Right ventricle myocardium superior (tissue), 1 donor: ENCODE measurements at places on chromosomes 11 and 22. TPM values are rescaled to one million over a fixed set of nuclear protein-coding genes. Genes with fewer than 3 reads are reported as not detected.

RNF215 gene
- 4.3 TPM for total RNA-seq

TEX12 gene
- not detected for total RNA-seq

DNA sequence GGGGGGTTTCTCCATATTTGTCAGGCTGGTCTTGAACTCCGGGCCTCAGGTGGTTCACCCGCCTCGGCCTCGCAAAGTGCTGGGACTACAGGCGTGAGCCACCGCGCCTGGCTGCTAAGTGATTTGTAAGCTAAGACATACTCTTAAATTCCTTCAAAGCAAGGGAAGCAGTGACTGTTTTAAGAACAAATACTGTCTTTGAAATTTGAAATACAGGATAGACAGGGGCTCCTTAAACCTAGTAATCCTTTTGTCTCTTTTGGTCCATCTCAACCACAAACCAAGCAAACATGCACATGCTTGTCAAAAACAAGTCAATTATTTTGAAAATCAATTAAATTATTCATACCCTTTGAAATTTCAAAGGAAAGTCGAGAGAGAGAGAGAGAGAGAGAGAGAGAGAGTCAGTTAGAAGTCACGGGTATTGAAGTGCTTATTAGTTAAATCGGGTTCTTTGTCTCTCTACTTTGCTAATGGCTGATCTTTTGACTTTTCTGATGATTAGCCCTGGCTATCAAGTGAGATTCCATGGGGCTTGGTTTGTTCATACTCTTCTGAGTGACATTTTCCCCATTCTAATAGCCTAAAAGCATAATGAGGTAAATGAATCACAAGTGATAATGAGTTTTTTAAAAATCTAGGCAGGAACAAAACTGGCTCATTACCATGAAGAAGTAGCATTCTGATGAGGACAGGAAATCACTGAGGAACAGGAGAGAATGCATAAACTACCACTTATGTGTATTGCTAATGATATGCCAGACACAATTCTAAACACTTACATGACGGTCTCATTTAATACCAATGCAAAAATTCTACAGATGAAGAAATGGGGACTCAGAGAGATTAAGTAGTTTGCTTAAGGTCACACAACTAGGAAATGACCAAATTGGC is 48.0 kb downstream of the MCHR1 start:
- DNase-seq: no peak

DGCR6 gene
- total RNA-seq: 13.8 TPM

DNA sequence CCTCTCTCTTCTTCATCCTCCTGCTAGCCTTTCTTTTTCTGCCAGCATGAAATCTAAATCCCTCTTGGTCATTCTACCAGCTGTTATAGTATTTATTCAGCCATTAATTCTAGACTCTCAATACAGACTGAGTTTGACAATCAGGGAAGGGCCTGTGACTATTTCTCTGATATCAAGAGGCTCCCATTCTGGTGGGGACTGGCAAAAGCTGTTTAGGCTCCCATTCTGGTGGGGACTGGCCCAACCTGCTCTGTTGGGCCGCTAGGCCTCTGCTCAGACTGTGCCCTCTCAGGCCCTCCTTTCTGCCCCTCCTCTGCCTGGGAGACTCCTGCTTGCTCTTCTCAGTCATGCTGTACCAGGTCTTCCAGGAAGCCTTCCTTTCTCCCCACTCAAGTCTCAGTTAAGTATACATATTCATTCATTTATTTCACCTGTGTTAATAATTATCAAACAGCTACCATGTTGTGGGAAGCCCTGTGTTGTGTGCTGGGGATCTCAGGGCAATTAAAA is 323.7 kb upstream of the NARS2 start:
- no peak for DNase-seq

DNA sequence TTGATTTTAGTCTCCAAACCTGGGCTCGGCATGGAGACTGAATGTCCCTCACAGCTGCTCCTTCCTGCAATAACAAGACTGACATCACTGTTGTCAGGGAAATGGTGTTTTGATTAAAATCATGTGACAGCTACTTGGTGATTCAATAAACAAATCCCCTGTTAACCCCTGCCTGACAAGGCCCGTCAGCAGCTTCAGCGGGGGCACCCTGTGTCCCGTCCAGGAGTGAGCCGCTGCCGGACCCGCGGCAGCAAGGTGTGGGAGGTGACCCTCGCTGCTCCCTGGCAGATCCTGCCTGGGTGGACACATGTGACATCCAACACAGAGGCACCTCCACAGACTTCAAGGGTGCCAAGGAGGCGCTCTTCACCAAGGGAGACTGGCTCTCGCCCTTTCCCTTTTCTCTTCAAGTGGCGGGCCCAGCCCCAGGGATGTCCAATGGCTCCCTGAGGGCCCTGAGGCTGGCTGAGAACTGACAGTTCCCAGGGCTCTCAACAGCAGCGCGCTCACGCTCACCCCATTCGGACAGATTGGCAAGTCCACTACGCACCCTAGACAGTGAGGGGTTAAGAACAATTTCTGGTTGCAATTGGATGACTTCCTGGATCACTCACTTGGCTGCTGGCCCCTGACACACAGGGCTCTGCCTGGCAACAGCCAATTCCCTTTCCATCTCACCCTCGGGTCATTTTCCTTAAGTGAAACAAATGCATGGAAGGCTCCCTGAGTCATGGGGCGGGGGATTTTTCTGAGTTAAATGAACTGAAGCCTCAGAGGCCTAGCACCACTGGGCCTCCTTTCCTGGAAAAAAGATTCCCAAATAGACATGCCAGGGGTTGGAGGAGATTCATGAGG is 30.7 kb downstream of the PPP2R1B start:
- DNase-seq: peak; percentile 85

DNA sequence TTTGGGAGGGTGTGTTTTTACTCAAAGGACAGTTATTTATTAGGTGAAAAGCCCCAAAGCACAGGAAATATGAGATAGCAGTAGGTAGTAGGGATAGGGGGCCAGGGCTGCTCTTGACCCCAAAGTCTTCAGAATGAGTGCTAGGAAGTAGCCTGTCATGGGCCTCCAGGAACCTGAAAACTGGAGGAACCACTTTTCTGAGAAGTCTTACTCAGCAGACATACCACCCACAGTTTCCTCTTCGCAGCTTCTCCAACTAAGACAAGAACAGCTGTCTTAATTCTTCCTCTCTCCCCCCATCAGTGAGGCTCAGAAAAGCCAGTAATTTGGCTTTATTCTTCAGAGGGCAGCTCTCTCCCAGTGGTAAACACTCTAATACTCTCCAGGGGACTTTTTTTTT is 84.0 kb upstream of the CTSC start:
- no peak for DNase-seq

- no peak for DNase-seq
Measured at GRCh38 chr11:41954034-41954433, 494.6 kb upstream of the LRRC4C start.

TP53AIP1 gene
- total RNA-seq: not detected

GRCh38 chr11:66285250-66285947 is 3.5 kb downstream of the YIF1A start:
- DNase-seq: no peak

POTEH gene
- not detected for total RNA-seq

- DNase-seq: no peak
Measured at GRCh38 chr11:4626207-4627099, 10.8 kb upstream of the OR51D1 start.

DNA sequence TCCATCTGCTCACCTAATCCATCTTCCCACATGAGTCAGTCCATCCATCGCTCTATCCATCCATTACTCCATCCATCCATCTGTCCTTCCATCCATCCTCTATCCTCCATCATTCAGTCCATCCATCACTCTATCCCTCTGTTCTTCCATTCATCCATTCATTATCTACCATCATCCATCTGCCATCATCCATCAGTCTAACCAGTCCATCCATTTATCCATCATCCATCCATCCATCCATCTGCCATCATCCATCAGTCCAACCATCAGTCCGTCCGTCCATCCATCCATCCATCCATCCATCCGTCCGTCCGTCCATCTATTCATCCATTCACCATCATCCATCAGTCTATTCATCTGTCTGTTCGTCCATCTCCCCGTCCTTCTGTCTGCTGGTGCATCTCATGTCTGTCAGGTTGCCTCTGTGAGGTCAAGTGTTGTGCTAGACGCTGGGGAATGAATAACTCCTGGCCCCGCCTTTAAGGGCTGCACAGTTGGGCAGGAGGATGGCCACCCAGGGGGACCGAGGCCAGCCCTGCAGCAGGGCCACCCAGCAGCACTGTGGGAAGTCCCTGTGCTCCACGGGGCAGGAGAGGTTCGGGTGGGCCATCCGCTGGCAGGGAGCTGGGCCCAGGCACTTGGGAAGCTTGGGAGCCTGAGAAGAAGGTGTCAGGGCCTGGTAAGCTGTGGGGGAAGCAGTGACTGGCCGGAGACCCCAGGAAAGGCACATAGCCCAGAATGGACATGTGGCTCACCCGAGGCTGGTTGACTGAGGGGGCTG is 137.1 kb downstream of the CTTN start:
- peak; percentile 20 for DNase-seq

- no peak for DNase-seq
Measured at GRCh38 chr22:20549232-20549841, 41.9 kb downstream of the MED15 start.

DNA sequence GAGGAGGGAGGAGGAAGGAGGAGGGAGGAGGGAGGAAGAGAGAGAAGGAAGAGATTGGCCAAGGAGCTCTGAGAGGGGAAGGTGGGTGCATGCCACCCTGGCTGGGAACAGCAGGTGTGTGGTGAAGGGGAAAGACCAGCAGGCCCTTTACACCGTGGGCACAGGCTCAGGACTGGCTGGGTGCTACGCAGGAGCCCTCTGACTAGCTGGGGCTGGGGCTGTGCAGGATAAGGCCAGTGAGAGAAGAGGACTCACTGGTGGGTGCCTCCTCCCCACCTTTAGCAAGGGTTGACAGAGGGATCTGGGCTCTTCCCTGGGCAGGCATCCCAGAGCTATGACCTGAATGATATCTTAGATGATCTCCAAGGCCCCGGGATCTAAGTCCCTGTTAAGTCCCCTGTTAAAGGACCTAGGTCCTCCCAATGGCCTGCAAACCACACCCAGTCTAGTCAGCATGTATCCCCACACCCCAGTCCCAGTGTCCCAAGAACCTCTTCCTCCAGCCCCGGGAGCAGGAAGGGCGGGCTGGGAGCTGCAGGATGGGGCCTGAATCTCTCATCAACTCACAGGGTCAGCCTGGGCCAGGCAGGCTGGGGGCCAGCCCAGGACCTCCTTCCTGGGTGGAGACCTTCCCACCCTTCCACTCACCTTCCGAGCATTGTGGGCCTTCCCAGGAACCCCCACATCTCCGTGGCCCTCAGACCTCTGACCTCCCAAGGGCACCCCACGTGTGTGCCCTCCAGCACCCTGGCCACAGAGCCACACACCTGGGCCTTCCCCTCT is 55.4 kb downstream of the CDKN1C start:
- peak; percentile 67 for DNase-seq

KCTD14 gene
- not detected for total RNA-seq
